ENCODE measurements at places on chromosomes 4 and X.

DNA sequence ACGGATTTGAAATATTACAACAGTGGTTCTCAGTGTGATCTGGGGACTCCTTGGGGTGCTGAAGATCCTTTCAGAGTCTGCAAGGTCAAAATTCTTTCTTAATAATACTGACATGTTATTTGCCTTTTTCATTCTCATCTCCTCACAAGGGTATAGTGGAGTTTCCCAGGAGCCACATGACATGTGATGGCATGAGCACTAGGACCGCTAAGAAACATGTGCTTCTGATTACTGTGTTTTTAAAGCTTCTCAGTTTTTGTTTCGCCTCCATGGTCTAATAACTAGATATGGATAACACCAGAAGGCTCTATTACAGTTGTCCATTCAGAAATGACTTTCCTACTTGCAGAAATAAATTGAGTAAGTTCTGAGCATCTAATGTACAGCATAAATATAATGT is 156.1 kb downstream of the RAB28 start:
- DNase-seq: no peak

DNA sequence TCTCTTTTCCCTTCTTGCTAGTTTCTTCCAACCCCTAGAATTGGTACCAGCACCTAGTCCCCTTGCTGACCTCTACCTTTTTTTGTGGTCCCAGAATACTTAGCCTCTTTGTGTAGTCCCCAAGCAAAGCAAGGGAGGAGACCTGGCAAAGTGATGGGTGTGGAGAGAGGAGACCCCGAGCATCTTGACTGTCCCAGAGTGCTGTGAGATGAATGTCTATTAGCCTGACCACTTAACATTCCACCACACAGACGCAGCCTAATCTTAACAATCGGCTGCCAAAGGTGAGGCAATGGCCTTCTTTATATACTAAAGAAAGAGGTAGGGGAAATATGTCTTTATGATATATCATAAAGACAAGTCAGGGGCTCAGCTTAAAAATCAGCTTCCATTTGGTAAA is 55.9 kb downstream of the TRIM2 start:
- no peak for DNase-seq

DNA sequence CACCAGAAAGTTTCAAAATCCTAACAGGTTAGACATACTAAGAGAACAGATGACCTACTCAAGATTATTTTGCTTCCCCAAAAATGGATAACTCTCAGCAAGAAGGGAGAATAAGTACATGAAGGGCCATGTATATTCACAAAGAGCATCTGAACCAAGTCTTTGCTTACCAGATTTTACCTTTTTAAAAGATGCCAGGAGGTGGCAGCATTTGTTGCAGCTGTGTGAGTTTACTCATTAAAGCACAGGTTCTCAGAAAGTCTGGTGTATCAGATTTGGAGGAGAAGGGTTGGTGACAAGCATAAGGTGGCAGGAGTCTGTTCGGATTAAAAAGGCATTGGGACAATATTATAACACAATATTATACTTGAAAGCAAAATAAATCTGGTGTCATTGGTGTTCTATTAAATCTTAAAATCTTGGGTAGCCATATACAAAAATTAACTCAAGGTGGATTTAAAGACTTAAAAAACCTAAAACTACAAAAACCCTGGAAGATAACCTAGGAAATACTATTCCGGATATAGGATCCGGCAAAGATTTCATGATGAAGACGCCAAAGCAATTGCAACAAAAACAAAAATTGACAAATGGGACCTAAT is 51.3 kb upstream of the NFKB1 start:
- no peak for DNase-seq

DNA sequence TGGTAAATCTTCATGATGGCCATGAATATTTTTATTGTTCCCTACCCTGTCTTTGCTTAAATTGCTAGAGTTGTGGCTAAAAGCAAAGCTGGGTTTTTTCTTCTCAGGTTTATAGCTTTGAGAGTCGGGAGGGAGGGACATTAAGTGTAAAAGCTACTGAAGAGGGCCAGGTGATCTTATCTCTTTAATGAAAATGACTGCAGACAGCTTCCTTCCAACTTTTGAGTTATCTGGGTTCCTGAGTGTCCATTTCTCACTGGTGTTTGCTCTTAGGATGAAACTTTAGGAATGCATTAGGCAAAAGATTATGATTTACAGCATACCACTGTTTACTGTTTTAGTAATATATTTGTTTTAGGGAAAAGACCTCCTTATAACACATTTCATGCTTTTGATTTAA is 187.7 kb downstream of the SHROOM3 start:
- no peak for DNase-seq

GRCh38 chr4:151331276-151332042 is 6.1 kb upstream of the SH3D19 start:
- DNase-seq: no peak

DNA sequence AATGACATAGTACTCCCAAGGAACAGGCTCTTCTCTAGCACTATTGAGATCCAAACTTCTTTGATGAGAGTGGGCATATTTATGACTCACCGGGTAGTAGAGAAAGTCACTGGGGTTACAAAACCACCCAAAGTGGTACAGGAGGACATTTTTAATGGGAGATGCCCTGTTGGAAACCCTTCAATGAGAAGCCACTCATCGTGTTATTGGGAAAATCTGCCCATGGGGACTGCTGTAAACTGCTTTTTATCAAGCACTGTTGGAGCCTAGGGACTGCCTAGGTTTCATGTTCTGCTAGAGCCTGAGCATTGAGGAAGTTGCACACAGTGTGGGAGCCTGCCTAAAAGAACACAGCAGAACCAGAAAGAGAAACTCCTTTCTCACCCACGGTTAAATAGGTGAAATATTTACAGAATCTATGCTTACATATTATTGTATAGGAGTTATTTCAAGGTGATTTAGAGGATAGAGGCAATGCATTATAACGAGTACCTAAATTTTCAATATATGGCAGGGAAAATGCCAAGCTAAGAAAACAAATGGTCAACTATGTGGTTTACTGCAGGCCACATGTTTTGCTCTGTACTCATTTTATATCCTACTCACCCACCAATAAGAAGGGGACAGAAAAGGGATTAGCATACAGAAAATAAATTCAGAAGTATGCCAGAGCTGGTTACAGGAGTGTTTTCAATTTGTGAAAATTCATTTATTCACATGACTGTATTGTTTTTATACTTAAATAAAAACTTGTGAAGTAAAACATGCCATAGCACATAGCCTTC is 559.1 kb downstream of the FSTL5 start:
- no peak for DNase-seq

Measured in stimulated activated CD8-positive, alpha-beta memory T cell treated with anti-CD3 and anti-CD28 coated beads, Interleukin-7, amount 100 ng/mL, for 4 hours (primary cell).